ENCODE measurements at places on chromosomes 13 and 19. TPM values are rescaled to one million over a fixed set of nuclear protein-coding genes. Genes with fewer than 3 reads are reported as not detected.

GRCh38 chr13:48526286-48526685, 6.6 kb downstream of the RCBTB2 start:
- no peaks in the 10 kb centered on the region for H3K27me3 ChIP-seq
- no peak overlapping the region for H3K27ac ChIP-seq
- no peak overlapping the region for H3K4me3 ChIP-seq
- no peaks in the 10 kb centered on the region for H3K36me3 ChIP-seq

DNA sequence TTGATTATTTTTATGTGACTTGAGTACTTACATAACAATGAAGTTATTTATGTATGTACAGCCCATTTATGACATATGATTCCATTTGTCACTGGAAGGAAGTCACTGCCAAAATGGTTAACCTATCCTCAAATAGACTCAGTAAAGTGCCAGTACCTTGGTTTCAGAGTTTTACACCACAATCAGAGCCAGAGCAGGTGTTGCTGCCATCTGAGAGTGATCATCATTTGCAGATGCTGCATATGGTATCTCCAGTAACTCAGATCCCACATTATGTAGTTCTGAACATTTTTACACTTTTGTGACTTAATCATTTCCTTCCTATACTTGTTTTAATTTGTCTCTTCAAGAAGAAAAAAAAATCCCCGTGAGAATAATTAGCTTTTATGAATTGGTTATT, 313.3 kb downstream of the HS6ST3 start:
- H3K27me3 ChIP-seq, result no peaks in the 10 kb centered on the region
- H3K27ac ChIP-seq, result no peak overlapping the region
- DNase-seq, result no peak

Gene TGFB1
- 74.9 TPM for total RNA-seq

Gene AP2S1
- total RNA-seq, result 411 TPM

Measured in PC-9 (cell line).